Epithelial cell of prostate (primary cell): ENCODE measurements at places on chromosomes 6 and 20.

GRCh38 chr6:36246506-36247268 is 23.2 kb upstream of the PNPLA1 start:
- DNase-seq, result no peak

DNA sequence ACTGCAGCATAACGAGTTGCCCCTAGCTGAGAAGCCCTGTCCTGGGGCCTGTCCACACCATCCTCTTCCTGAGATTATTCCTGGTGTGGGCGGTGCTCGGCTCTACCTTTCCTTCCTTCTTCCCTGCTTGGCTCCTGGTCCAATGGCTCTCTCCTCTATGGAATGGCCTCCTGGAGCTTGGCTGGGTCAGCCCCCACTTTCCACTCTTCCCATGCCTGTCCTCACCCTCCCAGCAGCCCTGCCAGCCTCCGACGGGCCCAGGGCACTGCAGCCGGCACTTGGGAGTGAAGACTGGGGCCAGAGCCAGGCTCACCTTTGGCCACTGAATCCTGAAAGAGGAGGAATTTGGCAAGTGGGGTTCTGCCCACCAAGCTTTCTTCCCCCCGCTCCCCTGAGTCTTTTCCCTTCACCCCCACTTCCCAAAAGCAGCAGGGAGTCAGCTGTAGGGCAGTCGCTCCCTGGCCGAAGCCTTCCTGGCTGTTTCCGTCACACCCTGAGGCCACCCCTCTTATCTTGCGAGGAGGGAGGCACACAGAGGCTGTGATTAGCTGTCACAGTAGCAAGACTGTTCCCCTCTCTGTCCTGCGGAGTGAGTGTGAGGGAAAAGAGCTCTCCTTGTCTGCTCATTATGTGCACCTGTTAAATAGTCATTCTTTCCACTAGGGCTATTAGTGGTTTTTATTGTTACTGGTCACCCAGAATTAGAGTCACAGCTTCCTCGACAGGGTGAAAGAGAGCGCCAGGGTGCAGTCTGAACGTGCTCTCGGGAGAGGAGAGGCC is 6.3 kb upstream of the CDSN start:
- no peak for DNase-seq

- no peak for DNase-seq
These were observed 10.1 kb downstream of the CRISP1 start for GRCh38 chr6:49856282-49856681.

GRCh38 chr6:130882370-130882769 is 55.2 kb downstream of the SMLR1 start:
- no peak for DNase-seq

GRCh38 chr6:138203315-138203714 is 15.0 kb downstream of the PBOV1 start:
- no peak for DNase-seq

DNA sequence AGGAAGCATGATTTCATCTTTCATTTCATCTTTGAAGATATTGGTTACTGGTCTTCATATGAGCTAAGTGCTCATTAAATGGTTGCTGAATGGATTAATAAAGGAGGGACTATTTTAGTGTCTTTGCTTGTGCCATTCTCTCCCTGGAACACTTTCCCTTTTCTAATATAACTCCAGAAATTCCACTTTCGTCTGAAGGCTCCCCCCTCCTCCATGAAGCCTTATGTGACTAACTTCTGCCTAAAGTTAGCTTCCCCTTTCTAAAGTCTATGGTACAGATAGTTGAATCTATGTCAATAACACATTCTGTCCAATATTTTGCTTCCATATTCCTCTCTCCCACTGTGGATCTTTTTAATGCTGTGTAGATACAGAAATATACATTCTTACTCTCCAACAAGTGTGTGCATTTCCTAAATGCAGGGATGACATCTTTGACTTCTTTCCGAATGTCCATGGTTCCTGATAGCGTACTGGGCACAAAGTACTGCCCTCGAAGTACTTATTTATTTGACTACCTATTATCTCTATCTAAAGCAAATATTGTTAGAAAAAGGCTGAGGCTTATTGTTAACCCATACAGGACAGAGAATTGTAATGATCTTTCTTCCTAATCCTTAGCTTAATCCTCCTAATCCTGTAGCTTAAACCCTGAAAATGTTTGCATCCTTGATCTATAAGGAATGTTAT is 84.7 kb upstream of the ELOVL5 start:
- no peak for DNase-seq

DNA sequence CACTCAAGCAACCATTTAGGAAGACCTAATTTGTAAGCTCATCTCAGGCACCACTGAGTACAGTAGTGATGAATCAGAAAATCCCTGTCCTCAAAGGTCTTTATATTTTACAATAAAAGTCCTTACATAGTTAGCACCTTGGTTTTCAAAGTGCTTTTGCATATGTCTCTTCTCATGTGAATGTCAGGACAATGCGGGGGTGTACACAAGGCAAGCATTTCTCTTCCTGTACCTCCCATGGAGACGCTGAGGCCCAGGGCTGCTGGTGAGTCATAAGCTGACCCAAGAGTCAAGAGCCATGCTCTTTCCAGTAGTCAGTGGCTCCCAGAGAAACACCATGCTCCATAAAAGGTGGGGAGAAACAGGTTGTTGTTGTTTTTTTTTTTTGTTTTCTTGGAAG is 174.0 kb downstream of the GJA10 start:
- DNase-seq, result no peak

DNA sequence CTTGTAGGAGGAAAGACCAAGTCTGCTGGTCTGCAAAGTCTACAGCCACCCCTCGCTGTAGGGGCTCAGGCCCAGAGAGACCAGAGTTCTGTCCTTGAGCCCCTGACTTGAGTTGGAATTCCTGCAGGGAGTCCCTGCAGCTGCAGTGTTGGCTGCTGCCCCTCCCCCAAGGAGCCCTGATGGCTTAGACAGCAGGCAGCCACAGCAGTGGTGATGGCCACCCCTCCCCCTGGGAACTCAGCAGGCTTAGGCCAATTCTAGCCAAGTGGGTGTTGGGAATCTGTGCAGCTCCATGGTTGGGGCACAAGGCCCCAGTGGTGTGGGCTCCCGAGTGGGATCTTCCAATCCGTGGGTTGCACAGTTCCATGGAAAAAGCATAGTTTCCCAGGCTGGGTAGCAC is 345.4 kb downstream of the CD109 start:
- no peak for DNase-seq

GRCh38 chr6:43953794-43954310 is 173.4 kb downstream of the MRPL14 start:
- DNase-seq, result no peak

DNA sequence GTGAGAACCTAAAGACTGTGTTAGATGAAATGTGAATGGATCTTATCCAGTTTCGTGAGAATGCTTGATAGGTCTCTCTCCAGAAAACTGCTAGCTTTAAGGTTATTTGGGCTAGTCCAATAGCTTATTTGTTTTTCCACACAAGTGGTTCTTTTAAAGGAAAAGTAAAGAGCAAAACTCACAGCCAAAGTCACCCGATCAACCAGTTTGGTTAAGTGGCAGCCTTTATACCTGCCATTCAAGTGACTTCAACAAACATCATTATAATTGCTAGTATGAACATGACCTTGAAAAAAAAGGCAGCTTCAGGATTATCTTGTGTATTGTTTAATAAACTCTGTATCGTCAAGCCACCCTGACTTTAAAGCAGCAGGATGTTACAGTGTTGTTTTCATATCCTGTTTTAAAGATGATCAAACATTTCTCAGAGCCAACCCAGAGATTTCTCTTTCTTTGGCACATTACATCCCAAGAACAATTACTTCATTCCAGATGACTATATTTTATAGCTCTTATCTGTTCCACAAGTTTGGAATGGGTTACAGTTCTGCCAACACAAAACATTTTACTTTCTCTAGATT is 253.4 kb downstream of the EPHA7 start:
- DNase-seq, result no peak

GRCh38 chr6:143125864-143126573 is 65.3 kb downstream of the AIG1 start:
- no peak for DNase-seq

DNA sequence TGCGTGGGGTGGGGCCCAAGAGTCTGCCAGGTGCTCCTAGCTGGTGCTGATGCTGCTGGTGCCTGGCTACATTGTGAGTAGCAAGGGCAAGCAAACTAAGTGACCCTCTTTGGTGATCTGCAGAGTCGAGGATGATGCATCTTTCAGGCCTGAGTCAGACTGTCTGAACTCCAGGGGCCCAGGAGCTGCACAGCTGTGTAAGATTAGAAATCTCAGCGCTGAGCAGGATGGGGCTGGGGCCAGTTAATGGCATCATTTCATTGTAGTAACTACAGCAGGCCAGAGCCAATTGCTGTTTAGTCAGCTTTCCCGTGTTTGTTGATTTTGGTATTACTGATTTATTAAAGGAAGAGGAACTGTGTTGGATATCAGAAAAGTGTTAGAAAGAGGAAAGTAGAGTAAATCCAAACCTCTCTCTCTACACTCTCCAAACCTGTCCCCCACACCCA is 365.2 kb downstream of the PAX1 start:
- DNase-seq, result no peak

DNA sequence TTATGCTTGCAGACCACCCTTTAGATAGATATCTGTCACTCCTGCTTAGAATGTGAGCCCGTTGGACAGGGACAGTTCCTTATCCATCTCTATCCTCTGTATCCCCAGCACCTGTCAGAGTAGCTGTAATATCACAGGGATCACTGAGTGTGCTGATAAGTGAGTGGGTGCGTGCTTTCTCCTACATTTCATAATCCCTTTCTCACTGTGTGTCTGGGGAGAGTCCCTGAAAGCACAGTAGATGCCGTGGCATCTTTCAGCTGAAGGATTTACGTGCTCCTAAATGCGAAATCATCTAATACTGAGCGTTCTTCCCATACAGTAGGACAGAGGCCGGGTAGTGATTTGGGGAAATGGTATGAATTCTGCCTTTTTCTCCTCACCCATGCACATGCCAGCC is 198.9 kb upstream of the SASH1 start:
- no peak for DNase-seq

- DNase-seq, result no peak
These were observed 4.3 kb downstream of the FAXC start for GRCh38 chr6:99345164-99345563.

GRCh38 chr6:127462376-127462775 is 3.2 kb upstream of the KIAA0408 start:
- no peak for DNase-seq

- DNase-seq, result no peak
These were observed 16.3 kb downstream of the GNAS start for GRCh38 chr20:58868795-58869194.

- no peak for DNase-seq
These were observed 85.7 kb downstream of the SHLD1 start for GRCh38 chr20:5835871-5836270.

- DNase-seq, result no peak
These were observed 9.0 kb downstream of the NKAIN2 start for GRCh38 chr6:123812621-123813020.

DNA sequence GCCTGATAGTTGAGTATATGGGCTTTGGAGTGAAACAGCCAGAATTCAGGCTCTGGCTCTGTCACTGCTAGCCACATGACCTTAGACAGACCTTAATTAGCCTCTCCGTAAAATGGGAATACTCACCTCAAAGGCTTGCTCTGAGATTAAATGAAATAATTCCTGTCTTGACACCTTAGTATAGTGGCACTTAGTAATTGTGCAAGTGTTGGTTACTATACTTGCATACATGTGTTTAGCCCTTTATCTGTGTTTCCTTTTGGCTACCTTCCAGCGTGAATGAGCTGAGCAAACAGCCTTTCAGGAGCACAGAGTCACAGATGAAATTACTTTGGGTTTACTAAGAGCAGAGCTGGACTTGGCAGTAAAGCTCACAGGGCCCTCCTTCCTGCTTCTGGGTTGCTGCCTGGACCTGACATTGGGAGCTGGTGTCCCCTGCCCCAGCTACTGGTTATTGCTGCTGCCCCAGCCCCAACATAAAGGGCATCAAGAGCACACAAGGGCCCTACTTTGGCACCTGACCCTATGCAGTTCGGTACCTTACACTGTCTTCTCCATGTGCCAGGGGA is 32.8 kb downstream of the CD164 start:
- DNase-seq, result peak; percentile 68

DNA sequence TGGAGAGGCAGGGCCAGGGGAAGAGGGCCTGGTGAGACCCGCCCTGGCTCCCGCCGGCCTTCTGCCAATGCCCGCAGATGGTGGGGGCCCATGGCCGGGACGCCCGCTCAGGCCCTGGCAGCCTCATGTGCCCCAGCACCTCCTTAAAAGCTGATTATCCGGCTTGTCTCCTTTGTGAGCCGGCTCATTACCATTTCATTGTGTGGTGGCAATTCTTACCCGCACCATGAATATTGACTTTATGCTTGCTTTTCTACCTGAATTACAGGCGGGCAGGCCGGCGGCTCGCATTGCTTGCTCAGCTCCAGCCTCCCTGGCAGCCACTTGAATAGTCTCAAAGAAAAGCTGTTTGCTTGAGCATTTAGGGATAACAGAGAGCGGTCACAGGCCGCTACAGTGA is 120.0 kb upstream of the JAG1 start:
- DNase-seq, result no peak

- no peak for DNase-seq
These were observed 81.3 kb downstream of the MOXD1 start for GRCh38 chr6:132320007-132320406.

DNA sequence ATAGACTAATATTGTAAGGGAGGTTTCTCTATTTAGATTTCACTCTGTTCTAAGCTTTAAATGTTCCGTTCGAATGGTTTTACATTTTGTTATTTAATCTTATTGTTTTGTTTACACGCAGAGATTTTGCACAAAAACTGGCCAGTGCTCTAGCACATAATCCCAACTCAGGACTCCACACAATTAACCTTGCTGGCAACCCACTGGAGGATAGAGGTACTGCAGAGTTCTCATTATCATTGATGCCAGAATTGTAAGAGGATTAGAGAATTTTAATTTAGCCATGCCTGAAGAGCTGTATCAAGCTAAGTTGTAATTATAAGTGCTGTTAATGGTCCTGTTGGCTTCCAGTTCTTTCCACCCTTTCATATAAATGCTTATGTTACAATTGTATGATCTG is 179.7 kb upstream of the SCGN start:
- no peak for DNase-seq

DNA sequence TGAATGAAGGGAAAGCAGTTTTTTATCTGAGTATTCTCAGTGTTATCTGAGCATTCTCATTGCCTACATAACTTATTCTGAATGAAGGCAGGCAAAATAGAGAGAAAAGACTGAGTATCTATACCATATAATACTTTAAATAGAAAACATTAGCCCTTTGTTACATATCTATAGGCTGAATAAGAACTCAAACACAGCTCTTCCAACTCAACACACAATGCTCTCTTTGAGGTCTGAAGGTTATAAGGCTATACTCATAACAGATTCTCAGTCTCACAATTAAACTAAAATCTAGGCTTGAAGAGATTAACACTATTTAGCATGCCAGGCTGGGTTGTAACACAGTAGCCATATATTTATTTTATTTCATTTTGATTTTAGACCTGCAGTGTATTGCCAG is 56.9 kb downstream of the EYS start:
- DNase-seq, result no peak

- no peak for DNase-seq
These were observed 57.0 kb upstream of the XRN2 start for GRCh38 chr20:21246161-21246560.

DNA sequence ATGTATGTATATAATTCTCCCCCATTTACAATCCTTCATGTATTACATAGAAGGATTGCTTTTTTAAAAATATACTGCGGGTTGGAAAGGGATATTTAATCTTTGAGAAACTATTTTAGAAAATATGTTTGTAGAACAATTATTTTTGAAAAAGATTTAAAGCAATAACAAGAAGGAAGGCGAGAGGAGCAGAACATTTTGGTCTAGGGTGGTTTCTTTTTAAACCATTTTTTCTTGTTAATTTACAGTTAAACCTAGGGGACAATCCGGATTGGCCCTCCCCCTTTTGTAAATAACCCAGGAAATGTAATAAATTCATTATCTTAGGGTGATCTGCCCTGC is 3.6 kb downstream of the FOXC1 start:
- no peak for DNase-seq
